GOT3 (cell line): ENCODE measurements at places on chromosomes 4 and X.

GRCh38 chr4:78864405-78865024, 74.7 kb downstream of the PAQR3 start:
- DNase-seq, result no peak

DNA sequence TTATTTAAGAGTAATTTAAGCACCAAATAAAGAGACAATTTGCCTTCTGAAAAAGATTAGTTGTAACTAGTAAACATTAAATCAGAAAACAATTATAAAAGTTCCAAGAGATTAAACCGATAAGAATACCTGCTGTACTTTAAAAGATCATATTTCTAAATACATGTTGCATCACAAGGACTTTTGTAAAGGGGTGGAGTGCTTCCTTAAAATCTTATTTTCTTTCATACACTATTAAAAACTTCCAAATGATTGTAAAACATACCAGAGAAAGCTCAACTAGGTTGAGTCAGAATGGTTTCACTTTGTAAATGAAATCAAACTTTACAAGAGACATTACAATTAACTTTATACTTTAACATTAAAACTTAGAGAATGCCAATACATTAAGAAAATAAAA, 41.8 kb downstream of the ACSL4 start:
- DNase-seq, result no peak

- DNase-seq, result no peak
Measured at GRCh38 chrX:153386097-153386496, 15.1 kb downstream of the PNMA6E start.

GRCh38 chr4:5823542-5824211, 69.2 kb downstream of the CRMP1 start:
- no peak for DNase-seq

DNA sequence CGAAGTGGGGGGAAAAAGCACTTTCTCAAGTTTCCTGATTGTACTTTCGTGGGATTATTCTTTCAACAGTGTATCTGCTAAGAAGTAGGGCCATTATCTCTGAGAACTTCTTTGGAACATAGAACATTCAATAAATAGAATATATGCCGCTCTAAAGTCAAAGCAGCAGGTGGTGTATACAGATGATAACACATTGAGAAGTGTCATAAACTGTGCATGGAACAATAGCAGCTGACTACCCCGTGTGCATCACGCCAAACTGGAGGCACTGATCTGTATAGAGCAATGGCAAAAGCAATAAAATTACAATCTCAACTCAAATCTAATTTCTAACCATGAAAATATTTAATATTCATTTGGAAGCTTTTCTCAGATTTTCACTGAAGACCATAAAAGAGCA, 175.3 kb downstream of the DCTD start:
- no peak for DNase-seq

DNA sequence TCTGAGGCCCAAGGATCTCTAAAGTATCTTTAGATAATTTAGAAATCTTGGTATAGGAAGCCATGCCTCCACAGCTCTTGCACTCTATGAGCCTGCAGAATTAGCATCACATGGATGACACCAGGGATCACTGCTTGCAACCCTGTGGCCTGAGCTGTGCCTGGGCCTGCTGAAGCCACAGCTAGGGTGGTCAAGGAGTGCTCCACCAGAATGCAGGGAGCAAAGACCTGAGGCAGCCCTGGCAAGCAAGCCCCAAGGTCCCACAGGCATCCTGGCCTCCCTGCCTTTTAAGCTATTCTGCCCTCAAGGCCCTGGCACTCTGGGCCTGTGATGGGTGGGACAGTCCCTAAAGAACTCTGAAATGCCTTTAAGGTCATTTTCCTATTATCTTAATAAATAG, 105.2 kb upstream of the NALF2 start:
- no peak for DNase-seq

- DNase-seq, result no peak
Measured at GRCh38 chr4:112410364-112410763, 105.6 kb downstream of the NEUROG2 start.

GRCh38 chr4:40306226-40306625, 28.9 kb upstream of the CHRNA9 start:
- no peak for DNase-seq

DNA sequence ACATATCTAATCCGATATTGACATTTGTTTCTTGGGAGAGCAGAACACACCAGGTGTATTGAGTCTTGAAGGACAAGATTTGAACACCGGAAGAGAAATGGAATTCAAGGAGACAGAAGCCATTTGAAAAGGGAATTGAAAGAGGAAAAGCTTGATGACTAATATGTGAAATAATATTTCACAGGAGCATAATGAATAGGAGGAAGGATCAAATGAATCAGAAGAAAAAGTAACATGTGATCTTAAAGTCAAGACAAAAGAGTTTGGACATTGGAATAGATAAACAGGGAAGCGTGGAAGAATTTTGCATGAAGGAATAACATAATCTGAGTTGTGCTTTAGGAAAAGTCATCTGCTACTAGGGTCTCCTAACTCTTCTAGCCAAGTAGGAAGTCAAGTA, 145.5 kb upstream of the PDHA2 start:
- DNase-seq, result no peak

- no peak for DNase-seq
Measured at GRCh38 chr4:128721896-128722295, 87.6 kb upstream of the JADE1 start.

GRCh38 chr4:105870963-105871362, 24.3 kb upstream of the NPNT start:
- no peak for DNase-seq

GRCh38 chr4:4388311-4388790, 1.4 kb downstream of the NSG1 start:
- no peak for DNase-seq

GRCh38 chr4:56048702-56049431, 100.1 kb downstream of the CEP135 start:
- DNase-seq, result no peak

GRCh38 chr4:120000591-120001296, 65.9 kb downstream of the MAD2L1 start:
- DNase-seq, result no peak

DNA sequence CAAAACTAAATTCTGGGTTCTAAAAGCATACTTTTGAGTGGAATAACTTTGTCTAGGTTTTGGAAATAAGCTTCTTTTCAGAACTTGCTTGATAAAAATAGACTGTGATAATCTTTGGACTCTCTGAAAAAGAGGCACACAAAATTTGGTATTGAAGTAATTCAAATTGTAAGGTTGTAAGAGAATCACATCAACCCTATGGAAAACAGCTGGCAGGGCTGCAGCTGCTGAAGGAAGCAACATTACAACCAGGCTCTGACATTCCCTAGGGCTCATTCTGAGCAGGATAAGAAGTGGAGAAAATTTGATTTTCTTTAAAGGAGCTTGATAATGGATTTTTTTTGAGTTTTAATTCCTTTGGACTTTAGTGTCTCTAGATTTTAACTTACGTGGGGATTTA, 147.6 kb downstream of the FSTL5 start:
- no peak for DNase-seq

DNA sequence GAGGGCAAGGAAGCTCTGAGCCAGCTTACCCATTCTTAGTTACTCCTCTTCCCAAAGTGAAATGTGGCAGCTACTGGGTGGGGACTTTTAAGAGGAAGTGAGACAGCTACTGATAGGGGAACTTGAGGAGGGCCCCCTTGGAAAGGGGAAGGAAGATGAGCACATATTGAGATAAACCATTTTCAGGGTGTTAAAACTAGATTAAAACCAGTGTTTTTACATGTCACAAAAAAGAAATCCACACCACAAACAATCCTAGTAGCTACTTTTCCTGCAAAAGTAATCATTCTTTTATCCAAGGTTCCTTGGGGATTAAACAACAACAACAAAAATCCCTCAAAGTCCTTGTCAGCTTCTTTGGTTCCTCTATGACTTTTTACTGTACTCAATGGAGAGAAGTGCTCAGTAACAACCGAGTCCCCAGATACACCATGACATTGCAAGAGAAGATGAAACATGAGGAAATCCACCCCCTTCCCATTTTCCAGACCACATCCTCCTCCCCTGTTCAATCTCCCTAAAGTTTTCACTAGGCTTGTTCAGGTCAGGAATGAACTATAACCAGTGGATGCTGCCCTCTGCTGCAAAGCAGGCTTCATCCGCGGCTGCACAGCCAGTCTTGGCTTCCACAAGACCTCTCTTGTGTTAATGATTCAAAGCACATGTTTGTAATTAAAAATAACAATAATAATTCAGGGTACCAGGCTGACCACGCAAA, 113.5 kb upstream of the TMEM164 start:
- DNase-seq, result no peak

DNA sequence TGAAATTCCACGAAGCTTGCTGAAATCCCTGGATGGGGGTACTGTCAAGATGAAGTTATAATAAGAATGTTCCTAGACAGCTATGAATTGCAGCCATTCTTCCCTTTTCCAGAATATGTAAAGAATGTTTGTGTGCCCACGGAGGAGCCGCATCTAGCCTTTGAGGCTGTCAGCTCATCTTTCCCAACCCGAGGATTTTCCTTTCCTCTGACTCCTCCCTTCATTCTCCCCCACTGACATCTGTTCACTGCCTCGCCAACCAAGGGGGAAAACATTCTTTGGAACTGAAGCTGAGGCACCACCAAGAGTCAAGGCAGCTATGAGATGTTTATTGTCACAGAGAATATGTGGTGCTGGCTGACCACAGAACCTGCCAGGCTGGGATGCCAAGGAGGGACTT, 8.8 kb downstream of the NHSL2 start:
- no peak for DNase-seq

DNA sequence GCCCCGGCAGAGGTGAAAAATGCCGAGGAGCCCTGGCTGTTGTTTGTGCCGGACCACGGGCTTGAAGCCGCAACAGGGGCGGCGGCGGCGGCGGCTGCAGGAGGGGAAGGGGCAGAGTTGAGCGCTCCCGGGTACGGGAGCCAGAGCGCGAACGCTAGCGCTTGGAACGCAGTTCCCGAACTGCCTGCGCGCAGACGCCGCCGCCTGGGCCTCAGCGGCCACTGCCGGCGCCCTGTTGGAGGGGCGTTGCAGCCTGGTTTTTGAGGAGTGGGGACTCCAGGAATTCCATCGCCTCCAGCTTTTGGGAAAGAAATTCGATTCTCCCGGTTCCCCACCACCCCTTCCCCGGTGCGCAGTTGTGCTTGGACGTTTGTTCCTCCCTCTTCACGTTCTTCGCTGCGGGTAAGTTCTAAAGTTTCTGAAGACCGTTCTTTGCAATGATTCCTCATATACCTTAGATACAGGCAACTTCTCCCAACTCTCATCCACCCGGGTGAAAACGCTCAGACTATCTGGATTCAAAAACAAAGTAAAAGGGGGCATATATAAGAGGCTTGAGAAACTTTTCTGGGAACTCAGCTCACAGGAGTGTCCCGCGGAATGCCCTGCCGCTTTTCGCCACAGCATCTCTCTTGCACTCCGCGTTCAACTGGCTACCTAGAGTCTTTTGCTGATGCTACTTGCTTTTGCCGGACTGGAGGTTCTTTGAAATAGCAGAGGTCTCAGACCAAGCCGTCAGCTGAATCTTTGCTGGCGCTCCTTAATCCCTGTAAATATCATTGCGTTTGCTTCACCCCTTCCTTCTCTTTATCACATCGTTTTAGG, 1.0 kb downstream of the FAT4 start:
- DNase-seq, result no peak

DNA sequence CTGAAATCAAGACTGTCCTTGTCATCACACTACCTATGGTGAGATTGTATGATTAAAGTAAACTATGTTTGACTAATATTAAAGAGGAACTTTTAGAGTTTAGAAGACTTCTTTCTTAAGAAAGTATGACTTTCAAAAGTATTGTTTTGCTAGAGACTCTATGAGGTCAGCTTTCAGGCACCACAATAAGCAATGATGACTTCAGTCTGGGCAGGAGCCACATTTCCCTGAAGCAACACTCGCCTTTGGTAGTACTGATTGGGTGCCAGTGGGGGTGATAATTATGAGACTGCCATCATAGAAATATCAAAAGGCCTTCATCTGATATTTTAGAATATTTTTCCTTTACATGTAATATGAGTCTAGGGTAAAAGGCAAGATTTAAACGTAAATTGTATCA, 212.6 kb downstream of the DTHD1 start:
- no peak for DNase-seq

DNA sequence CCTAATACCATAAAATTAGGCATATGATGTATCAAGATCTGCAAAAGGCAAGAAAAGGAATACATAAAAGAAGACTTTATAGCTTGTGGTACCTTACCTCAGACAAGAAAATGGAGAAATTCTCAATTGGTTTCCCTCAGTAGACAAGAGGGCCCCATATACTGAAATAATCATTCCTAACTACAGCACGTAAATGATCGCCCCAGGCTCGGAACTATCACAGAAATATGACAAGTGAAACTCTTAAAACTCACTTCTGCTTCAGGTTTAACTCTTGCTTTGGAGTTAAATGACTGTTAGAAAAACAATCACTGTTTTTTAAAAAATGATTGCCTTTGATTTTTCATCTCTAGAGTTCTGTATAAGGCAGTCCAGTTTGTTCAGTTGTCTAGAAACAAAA, 38.6 kb upstream of the NAP1L5 start:
- DNase-seq, result no peak

GRCh38 chr4:154368060-154368459, 123.5 kb downstream of the DCHS2 start:
- DNase-seq, result no peak

- no peak for DNase-seq
Measured at GRCh38 chr4:156326246-156326645, 372.6 kb upstream of the CTSO start.
